ENCODE measurements at places on chromosomes 7 and 10.

DNA sequence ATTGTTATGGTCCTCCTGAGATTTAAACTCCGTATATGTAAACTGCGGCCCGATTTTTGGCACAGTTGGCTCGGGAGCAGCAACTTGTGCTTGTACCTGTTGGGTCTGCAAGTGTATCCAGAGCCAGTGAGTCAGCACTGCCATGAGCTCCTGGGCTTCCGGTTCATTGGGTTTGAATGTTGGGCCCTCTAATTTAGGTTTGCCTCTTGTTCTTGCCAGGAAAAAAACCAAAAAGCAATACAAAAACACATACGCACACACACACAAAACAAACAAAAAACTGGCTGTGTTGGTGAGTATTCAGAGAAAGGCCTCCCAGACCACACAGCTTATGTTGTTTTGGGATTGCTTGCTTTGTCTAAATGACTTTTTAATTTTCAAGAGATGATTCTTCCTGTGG lies 26.3 kb downstream of the SND1 start:
- no peak for DNase-seq

DNA sequence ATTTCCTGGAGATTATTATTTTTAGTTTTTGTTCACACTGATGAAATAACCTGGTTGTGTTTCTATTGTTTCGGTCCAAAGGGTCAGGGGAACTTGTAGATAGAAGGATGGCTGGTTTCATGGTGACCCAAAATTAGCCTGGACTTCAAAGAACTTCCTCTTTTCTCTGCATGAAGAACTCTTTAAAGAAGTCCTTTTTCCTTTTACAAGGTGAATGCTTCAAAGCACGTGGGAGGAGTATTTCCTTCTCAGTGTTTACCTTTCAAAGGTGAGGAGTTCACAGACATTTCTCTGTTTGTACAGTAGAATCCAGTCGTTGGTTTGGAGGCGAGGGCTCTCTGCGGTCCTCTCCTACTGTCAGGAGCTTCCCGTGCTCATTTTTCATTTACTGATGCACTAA lies 561.7 kb downstream of the GATA3 start:
- DNase-seq: no peak

DNA sequence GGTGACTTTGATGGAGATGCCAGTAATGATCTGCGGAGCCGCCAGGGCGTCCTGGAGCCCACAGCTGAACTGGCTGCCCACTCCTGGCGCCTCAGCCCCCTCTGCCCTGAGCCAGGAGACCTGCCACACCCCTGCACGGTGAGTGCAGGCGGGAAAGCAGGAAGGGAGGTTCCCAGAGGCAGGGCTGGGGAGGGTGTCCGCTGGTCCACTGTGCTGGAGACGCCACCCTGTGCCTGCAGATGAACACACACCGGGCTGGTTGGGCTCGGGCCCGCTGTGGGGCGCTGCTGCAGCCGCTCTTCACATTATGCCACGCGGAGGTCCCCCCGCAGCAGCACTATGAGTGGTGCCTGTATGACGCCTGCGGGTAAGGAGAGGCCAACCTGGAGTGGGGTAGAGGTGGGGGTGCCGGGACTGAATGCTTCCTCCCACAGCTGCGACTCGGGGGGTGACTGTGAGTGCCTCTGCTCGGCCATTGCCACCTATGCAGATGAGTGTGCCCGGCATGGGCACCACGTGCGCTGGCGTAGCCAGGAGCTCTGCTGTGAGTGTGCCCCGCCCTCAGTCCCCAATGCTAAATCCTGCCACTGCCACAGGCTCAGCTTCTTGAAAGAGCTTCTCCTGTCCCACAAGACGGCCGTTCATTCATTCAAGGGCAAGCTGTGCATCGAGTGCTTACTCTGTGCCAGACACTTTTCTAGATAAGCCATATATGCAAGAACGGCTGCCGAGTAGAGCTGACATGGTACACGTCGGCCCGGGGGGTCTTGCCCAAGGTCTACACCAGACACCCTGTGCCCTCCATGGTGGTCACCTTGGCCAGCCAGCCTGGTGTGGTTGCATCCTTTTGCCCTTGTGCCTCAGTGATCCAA lies 14.3 kb upstream of the ZNF467 start:
- no peak for DNase-seq

DNA sequence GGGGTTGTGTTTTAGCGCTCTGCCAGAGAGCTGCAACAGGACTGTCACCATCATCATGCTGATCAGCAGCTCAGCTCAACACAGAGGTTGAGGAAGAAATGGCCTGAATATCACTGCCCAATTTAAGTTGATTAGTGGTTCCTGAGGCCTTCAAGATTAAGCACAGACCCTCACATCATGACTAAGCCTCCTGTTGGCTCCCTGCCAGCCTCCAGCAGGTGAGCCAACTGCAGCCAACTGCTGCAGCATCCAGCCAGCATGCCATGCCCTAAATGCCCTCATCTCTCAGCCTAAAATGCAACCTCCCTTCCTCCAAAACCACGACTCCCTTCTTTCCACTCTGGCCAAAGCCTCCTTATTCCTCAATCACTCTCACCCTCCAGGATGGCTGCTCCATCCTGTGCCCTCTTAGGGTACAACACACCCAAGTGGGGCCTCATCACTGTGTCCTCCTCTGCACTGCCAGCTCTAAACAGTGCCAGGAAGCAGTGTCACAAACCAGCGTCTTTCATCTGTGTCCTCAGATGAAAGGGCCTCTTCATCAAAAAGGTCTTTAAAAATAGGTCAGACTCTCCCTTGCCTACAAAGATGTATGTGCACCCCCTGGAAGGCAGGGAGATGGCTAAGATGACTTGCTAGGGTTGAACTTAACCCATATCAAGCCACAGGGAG lies 259.3 kb downstream of the ZEB1 start:
- no peak for DNase-seq

DNA sequence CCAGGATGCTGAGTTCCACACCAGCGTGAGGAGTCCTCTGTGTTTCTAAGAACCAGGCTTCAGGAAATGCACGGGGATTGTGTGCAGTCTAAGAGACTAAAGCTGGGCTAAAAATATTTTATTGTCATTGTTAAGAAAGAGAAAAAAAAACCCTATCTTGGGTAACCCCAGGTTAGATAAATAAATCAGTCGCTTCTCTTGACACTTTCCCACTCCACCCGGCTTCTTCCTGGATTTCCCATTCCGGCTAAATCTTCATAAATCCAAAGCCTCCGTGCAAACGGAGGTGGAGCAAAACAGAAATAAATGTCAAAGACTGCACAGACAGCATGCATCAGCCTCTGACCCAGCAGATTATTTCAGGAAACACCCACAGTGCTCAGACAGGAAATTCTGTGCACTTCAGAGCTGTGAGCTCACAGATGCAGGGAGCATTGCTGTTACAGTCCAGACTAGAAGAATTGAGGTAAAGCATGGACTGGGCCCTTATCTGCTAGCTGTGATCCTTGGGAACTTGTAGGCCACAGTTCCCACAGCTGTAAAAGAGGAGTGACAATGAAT lies 44.8 kb upstream of the GRID1 start:
- no peak for DNase-seq

DNA sequence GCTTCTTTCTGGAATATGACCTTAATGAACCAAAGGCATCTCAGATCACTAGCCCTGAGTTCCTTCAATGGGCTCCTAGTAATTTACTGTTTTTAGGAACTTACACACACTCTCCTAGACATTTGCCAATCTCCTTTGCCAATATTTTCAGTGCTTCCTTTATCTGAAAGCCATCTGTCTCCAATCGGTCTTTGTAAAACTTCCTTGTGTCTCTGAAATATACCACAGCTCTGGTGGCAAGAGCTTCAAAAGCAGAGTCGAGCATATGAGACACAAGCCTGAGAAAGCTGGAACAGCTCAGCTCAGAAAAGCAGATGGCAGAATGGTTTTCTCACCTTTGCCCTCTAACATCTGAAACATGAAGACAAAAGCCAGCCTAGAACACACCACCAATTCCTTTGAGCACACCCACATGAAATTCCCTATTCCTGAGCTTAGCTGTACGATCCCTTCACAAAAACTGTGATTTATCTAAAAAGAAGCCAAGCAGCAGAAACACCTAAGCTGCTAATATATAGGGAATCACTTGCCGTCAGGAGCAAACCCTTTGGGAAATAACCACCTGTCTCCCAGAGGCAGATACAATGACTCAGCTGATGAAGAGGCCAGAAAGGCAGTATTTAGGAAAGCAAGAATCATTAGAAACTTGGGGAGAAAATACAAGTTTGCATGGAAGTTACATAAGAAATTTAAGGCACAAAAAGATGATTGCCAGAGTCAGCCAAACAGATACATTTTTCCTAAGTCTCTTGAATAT lies 70.2 kb upstream of the ANK3 start:
- no peak for DNase-seq

DNA sequence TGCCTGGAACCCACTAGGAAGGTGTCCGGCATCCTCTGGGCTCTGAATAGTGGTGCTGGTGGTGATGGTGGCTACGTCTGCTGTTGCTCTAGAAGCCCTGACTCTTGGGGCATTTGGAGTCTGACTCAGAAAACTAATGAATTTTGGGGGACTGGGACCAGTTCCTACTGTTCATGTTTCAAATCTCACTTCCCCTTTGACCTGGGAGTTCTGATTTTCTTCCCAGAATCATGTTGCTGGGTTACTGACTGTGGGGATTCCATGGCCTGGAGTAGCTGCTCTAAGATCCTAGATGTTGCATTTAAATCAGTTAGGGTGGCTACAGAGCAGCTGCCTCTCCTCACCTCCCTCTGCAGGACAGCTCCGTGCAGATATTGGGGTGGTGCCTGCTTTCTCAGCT lies 3.2 kb downstream of the TSPAN33 start:
- no peak for DNase-seq

DNA sequence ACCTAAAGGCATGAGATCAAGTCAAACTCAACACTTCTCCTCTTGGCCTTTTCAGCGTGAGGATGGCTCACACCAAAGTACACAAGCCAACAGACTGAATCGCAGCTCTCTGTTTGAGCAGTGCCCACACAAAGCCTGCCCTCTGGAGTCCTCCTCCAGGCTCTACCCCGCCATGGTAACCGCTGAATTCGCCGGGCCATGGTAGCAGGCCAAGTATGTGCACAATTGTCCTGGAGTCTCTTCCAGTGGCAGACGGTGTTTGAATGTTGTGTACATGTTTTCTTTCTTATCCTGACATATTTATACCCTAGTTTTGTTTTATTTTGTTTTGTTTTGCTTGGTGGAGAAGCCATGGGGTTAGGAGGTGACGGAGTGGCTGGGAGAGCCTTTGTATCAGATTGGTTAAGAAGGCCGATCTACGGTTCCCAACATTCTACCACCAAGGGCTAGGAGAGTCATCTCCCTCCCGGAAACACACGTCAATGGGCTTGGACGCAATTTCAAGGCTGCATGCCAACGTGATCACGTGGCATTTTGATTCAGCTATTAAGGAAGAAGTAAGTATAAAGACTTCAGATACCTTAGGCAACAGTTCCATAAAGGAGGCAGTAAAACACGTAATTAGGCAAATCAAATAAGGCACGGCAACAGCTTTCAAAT lies 12.1 kb upstream of the SHH start:
- no peak for DNase-seq

GRCh38 chr10:84375011-84375410 lies 46.6 kb downstream of the CCSER2 start:
- DNase-seq: no peak

DNA sequence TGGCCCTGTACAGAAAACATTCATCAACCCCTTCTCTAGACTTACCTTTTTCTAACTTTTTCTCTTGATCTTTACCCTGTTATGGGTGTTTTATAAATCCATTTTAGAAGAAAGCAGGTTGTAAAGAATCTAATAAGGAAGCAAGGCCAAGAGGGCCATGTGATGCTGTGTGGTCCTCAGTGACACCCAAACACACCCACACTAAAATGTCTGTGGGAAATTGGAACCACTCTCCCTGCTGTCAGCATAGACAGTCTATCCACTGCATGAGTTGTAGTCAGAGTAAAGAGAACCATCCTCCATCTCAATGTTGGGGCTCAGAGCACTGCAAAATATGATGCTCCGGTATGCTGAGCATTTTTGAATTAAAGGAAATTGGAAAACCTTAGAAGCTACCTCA lies 235.5 kb downstream of the SKIDA1 start:
- DNase-seq: no peak

DNA sequence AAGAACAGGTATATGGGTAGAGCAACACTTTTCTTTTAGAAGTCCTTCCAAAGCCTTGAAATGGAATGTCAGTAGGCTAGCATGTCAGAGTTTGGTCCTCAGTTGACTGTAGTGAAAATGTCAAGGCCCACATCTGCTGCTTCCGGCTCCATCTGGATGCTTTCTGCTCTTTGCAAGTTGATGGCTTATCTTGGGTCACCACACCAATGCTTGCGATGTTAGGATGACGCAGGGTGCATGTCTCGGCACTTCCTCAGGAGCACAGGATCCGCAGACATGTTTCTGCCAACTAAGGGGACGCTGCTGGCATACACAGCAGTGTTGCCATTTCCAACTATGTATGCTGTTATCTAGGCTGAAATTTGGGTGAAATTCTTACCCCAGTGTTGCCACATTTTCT lies 14.0 kb upstream of the HBP1 start:
- DNase-seq: no peak

- DNase-seq: no peak
Measured at GRCh38 chr7:107446988-107447387, 22.9 kb upstream of the GPR22 start.

DNA sequence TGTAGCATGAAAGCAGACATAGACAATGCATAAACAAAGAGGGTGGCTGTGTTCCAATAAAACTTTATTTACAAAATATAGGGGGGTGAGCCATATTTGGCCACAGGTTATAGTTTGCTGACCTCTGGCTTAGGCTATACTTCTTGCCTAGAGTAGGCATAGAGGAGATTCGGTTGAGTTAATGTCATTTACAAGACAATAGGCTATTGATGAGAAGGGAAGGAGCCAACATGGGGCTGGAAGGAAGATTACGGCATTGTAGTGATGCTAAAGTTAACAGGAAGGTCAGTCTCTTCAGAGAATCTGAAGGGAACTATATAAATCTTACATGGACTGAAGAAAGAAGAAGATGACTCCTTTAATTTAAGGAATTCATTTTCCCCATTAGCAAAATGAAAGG lies 463.5 kb downstream of the HTR7 start:
- DNase-seq: no peak

DNA sequence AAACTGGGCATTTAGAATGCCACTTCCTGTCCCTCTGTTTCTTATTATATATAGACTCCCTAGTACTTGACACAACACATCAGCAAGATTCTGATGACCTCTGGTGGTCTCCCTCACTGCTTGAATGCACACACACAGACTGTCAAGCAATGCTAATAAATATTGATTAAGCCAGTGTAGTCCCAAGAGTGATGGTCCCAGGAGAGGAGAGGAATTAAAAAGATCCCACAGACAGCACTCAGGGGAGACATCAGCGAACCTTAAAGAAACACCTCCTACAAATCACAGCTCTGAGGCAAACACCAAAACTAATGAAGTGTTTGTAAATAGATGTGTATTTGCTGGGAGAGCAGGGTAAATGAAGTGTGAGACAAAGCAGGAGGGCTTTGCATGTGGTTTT lies 1291.2 kb downstream of the XPNPEP1 start:
- DNase-seq: no peak

All from activated CD4-positive, CD25-positive, alpha-beta regulatory T cell (primary cell).